ENCODE measurements at places on chromosomes 4 and X.

- DNase-seq, result no peak
These were observed 1047.7 kb downstream of the C4orf33 start for GRCh38 chr4:130143656-130144055.

- no peak for DNase-seq
These were observed 475.0 kb upstream of the PCDH7 start for GRCh38 chr4:30245140-30245539.

DNA sequence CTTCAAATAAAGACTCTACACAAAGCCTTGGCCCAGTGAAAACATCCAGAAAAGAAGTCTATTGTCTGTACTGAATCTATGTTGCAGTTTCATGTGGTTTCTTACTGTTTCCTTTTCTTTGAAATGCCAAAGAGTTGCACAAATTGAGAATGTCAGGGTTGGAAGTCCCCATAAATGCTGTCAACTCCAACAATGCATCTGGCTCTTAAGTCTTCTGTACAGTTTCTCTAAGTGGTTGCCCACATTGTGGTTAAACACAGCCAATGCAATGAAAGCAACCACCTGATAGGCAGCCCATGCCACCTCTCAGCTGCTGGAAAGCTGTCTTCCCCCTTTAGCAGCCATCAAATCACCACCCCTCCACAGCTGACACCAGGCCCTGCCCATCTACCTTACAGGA lies 67.2 kb upstream of the C1GALT1C1 start:
- no peak for DNase-seq

GRCh38 chr4:33626221-33626620 lies 2618.1 kb downstream of the ARAP2 start:
- DNase-seq, result no peak

DNA sequence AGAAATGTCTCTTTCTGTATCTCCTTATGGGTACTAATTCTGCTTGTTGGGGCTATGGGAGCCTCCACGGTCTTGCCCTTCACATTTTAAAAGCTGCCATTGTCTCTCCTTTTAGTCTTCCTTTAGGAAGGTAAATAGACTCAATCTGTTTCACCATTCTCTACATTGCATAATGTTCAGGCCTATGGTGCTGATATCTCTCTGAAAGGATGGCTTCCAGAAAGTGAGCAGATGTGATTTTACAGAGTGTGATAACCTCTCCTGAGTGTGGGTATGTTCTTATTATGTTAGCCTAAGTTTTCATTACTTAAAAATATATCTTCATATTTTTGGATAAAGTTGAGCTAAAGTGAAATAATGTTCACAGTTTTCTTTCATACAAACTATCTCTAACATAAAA lies 254.0 kb upstream of the PITX2 start:
- DNase-seq, result no peak

GRCh38 chr4:40875507-40876150 lies 125.9 kb downstream of the NSUN7 start:
- no peak for DNase-seq

DNA sequence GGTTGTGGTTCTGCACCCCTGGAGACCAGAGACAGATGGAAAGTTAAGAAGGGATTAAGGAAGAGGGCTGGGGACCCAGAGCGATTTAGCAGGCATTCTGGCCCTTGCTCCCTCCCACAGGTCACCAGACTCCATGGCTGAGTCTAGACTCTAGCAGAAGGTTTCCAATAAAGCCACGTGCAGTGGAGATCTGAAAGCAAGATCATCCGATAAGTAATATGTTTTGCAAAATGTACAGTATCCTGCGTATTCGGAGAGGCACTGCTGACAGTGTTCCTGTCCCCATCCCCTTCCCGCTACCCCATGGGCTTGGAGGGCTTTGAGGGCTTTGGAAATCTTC lies 531 bp upstream of the GPRIN3 start:
- no peak for DNase-seq

- no peak for DNase-seq
These were observed 126.7 kb downstream of the AFAP1 start for GRCh38 chr4:7812921-7813320.

Data from heart right ventricle (tissue), 16 donors.